Activated CD4-positive, alpha-beta T cell treated with anti-CD3 and anti-CD28 coated beads, Interleukin-2, amount 50 U/mL, for 1 hour (primary cell): ENCODE measurements at places on chromosomes 11 and 22.

- no peak for DNase-seq
Measured at GRCh38 chr11:111697933-111698371, 68.2 kb downstream of the PPP2R1B start.

- no peak for DNase-seq
Measured at GRCh38 chr11:56846631-56847576, 98.4 kb upstream of the OR9G4 start.

GRCh38 chr11:38019072-38019775 is 1421.2 kb upstream of the RAG2 start:
- no peak for DNase-seq

- DNase-seq, result no peak
Measured at GRCh38 chr11:113311536-113311935, 2.8 kb upstream of the TTC12 start.
